ENCODE measurements at places on chromosomes 16 and 17.

GRCh38 chr17:846901-847843 lies 65.0 kb downstream of the MRM3 start:
- DNase-seq, result no peak

DNA sequence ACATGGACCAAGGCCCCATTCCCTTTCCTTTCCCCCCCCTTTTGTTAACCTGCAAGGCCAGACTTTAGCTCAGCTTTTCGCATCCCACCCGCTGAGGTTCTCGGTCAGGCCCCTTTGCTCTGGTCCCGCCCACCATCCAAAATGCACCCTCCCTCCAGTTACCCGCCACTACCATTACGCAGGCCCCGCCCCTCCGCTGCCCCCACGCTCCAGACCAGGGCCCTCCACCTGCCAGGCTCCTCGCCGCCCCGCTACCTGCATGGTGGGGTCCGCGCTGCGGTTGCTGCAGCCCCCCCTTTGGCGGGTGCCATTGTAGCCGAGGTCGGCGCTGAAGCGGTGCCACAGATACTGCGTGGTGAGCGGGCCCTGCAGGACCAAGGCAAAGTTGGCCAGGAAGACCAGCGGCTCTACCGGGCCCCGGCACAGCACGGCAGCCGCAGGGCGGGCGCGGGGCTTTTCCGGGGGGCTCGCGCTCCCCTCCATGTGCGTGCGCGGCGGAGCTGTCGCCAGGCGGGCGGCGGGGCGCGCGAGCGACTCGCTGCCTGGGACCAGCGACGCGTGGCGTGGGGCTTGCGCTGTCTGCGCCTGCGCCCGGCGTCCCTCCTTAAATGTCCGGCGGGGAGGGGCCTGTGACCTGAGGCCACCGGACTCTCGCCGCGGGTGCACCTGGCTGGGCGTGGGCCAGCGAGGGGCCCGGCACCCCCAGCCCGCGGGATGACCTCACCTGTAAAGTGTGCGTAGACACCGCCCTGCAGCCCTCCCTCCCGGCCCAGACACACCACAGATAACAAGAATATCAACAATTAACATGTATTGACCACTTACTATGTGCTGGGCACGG lies at the start of gene SLC46A1:
Gene SLC46A1 (minus strand): TSS at position 581 of the 841 bp plus-strand sequence. CDS start 98 bp downstream, at position 483.
- no peak for DNase-seq

DNA sequence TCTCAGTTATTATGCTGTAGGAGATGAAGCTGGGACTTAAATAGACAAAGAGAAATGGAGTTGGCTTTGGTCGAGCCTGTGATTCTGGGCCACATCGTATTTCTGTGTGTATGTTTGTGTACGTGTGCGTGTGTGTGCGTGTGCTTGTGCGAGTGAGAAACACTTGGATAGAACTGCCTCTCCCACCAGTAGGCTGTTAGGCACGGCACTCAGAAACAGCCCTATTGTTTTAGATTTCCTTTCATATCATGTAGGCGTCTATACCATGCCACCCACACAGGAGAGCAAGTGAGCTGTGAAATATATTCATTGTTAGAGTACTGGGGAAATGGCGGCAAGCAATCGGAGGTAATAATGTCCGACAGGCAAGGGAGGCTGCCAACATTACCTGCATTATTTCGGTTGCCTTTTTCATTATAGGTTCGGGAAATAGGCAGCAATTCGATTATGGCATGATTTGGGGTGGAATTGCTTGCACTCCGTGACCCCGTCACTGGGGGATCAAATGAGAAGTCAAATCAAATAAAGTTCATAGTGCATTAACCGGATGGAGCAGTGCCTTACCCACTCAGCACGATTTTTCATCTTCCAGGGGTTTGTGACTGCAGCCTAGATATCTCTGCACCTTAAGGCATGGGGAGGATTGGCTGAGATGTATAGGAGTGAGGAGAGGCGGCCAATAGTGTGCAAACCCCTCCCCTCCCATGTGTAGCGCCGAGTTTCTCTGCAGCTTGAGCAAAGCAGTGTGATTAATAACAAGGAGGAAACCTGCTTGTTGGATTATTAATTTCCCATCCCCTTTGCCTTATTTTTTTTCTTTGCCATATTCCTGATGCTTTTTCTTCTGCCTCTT lies 89.6 kb downstream of the RBFOX1 start:
- DNase-seq, result no peak

DNA sequence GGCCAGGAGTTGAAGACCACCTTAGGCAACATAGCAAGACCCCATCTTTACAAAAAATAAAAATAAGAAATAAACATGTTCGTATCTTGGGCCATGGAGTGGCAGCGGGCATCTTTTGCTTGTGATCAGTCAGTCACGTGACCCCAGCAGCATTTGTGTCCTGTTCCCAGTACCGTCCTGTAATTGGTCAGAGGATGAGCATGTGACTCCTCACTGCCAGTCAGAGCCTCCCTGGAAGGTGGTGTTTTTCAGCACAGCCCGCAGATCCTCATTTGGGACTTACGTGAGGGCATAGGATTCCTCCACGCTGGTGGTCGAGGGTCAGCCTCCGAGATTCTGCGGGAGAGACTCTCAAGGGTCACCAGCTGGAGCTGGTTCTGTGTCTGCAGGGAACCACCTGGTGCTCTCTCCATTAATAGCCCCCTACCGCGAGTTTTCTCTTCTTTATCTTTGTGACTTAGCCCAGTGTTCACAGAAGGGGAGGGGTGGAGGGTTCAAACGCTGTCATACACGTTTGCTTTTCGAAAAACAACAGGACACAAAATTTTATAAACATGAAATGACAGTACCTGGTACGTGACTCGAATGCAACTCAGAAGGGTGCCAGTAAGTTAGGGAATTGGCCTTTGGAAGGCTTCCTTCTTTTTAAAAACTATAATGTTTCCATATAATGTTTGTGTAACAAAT lies 17.2 kb downstream of the MRC2 start:
- DNase-seq, result no peak

- DNase-seq, result no peak
These were observed 122.7 kb upstream of the ZFHX3 start for GRCh38 chr16:73170612-73171038.

GRCh38 chr17:67283731-67284516 lies 38.9 kb upstream of the HELZ start:
- DNase-seq, result no peak

DNA sequence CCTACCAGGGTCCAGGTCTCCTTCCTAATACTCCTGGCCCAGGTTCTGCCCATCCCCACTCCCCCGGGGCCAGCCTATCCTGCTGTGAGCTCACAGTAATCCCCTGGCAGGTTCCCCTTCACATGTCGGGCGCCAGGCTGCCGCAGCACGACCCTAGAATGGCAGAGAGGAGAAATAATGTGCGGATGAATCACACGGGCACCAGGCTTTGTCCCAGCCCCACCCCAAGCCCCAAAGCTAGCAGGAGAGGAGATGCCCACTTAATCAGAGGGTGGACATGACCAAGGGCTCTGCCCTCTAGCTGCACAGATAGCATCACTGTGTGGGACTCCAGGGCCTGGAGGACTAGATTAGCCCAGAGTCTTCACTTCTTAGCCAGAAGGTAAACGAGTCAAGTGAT lies 39.5 kb downstream of the ST3GAL2 start:
- DNase-seq, result no peak

DNA sequence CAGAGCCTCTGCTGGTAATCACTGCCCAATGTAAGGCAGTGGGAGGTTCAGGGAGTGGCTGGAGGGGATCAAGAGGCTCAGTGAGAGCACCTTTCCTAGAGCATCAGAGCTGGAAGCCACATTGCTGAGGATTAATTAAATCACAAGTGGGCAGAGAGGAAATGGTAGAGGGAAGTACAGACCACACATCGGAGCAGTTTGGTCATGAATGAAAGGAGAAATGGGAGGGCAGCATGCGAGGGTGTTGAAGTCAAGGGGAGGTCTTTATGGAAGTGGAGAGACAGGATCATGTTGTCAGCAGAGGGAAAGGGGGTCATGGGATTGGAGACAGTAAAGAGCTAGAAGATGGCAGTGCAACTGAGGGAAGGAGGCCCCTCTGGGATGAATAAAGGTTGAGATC lies 2.3 kb downstream of the CCL17 start:
- peak; percentile 29 for DNase-seq

GRCh38 chr17:32610943-32611342 lies 124.2 kb downstream of the CDK5R1 start:
- no peak for DNase-seq

- DNase-seq, result no peak
These were observed 256.7 kb downstream of the CDH11 start for GRCh38 chr16:64865069-64865696.

DNA sequence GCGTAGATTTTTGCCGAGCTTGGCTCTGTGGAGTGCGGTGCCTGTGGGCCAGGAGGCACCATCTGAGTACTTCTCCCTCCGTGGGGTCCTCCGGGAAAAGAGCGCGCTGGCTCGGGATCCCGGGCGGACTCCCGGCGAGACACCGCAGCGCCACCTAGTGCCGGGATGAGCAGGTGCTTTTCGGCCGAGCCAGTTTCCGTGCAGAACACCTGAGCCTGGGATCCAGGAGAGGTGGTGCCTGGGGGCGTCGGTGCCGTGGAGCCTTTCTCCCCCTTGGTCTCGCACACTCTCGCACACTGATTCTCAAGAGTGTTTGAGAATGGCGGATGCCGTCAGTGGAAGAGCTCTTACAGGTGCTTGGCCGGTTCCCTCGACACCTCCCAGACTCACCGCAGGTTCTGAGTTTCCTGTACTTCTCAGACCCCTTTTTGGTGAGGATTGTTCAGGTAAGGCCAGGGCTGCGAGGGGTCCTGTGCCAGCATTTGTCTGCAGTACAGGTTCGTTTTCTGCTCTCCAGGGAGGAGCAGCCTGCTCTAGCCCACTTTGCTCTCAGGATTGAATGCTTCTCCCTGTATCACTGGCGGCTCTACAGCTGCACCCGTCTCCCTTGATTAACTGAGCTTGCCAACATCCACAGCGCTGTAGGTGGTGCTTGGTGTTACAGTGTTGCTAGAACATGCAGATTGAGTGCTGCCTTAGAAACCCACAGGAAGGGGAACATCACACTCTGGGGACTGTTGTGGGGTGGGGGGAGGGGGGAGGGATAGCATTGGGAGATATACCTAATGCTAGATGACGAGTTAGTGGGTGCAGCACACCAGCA lies 23.3 kb downstream of the TBCD start:
- DNase-seq, result no peak

GRCh38 chr17:14078027-14078426 lies 8.7 kb downstream of the COX10 start:
- no peak for DNase-seq

- no peak for DNase-seq
These were observed 251.8 kb downstream of the HAPSTR1 start for GRCh38 chr16:9343276-9343675.

DNA sequence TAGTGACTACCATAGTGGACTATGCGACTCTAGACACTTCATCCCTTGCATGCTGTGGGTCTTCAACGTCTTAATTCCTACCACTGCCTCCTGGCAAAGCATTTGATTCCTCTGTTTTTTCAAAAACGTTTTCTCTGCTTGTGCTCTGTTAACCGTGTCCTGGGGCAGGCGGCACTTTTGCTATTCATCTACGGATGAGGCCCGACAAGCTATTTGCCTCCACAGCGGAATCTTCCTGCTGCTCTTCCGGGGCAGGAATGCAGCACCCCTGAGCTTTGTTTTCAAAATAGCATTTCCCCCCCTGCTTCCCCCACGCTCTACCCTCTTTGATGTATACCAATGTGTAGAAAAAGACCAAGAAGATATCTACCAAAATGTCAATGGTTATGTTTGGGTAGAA lies 39.8 kb upstream of the METTL16 start:
- DNase-seq, result no peak

DNA sequence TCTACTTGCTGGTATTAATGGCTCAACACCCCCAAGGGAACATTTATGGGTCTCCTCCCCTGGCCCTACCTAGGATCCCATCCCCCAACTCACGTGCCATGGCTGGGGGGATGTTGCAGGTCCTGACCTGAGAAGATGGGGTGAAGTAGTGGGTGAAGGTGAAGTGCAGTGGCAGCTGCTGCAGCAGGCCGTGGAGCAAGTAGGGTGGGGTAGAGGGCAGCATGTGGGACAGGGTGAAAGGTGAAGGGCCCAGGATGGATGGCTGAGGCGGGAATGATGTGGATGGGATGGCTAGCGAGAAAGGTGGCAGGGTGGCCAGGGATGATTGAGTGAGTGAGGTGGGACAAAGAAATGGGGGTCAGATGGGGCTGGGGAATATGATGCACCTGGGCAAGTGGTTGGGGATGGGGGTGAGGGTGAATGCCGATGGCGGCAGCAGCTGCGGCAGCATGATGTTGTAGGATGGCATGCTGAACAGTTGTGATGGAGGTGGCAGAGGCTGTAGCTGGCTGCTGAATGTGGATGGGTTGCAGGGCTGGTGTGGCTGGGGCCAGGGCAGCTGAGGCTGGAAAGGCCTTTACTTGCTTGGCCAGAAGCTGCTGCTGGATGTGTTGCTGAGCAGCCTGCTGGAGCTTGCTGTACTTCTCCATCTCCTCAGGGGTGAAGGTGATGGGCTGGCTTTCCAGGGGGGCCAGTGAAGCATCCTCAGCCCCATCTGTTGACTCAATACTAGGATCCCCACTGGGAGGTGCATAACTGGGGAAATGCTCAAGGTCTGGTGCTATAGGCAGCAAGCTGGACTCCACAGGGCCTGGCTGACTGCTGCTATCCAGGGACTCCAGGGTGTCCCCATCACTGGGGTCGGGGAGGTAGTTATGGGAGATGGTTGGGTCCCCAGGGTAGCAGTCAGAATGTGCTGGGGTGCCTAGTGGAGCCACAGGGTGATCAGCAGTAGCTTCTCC lies 8.3 kb upstream of the ITGA2B start:
- DNase-seq, result no peak

Measured in pons (tissue), 1 donor.